Left cardiac atrium (tissue), 4 donors: ENCODE measurements at places on chromosomes 11 and 22.
A peak's percentile ranks its signal among the peaks of the same experiment; 100 is the strongest.

DNA sequence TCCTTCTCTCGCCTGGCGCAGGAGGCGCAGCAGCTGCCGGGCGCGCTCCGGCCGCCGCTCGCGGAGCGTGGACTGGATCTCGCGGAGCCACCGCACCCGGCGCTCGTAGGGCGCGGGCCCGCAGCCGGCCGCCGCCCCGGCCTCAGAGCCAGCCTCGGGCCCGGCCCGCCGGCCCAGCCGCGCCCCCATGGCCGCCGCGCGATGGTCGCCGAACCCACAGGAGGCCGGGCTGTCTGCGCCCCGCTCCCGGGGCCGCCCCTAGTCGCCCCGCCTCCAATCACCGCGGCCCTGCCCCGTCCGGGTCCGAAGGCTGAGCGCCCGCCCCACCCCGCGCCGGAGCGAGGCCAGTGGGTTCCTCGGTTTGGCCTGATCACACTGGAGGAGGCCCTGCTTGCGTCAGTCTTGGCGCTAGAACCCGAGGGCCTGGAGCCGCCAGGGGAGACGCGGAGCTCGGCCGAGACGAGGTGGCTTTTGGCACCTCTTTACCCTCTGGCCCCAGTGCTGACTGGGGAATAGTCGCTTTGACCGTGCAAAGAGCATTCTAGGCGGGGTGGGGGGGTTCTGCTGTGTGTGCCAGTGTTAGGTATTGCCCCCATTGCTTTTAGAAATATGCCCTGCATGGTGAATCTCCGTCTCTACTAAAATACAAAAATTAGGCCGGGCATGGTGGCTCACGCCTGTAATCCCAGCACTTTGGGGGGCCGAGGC is at the start of gene LRRC75B:
Gene LRRC75B (minus strand): TSS at position 223 of the 708 bp plus-strand sequence. CDS start 34 bp downstream, at position 189.
- DNase-seq: peak; percentile 94

GRCh38 chr11:19849107-19849789 is 136.6 kb downstream of the NAV2 start:
- no peak for DNase-seq

- peak; percentile 75 for DNase-seq
These were observed 41.2 kb upstream of the GRAMD4 start for GRCh38 chr22:46578824-46579561.

DNA sequence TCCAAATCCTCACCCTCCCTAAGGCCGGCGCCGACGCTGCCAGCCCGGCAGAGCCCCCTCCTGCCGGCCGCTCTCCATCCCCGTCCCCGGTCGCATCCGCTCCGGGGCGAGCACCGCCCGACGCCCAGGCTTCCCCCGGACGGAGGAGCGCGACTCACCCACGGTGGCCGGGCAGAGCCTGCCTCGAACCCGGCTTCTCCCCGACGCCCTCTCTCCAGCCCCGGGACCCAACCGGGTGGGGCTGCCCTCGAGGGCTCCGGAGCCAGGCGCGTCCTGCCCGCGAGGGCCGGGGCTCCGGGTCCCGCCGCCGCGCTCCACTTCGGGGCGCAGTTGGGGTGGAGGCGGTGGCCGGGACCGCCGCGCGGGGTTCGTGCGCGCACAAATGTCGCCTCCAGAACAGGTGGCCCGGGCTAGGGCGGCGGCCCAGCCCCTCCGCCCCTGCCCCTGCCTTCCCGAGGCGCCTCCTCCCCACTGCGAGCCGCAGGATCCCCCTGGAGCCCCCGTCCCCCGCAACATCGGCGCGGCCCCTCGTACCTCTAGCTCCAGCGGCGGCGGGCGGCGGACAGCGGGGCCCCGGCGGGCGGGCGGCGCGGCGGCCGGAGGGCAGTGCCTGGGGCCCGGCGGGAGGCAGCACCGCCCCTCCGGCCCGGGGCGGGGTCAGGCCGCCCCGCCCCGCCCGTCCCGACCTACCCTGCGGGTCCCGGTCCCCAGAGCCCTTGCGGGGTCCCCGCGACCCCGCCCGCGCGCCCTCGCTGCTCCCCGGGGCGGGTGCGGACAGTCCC is at the start of gene A4GALT:
Gene A4GALT (minus strand): TSS at position 608 of the 782 bp plus-strand sequence. CDS start 26,919 bp downstream, outside the sequence.
- peak; percentile 51 for DNase-seq

DNA sequence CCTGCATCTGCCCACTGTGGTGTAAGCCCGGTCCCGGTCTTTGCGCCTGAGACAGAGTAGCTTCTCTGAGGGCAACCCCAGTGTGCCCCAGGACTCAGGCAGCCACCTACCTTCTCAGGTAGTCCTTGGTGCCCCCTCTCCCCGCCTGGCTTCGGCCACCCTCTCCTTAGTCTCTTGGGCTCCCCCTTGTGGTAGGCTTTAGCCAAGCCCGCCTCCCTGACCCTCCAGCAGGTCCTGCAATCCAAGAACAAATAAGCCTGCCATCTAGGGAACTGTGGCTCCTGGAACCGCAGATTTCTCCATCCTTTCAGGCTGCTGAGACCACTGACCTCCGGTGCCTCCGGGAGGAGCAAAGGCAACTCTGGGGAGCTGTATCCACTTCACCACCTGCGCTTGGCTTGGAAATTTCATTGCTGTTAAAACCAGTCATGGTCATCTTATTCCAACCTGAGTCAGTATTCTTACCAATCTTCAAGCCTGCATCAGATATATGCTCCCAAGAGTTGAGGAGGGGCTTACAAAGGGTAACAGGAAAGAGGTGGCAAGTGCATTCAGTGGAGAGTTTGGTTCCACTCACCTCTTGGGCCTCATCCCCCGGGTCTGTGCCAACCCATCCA is 52.8 kb upstream of the TENM4 start:
- peak; percentile 62 for DNase-seq
